ENCODE measurements at places on chromosomes 5 and 9. TPM values are rescaled to one million over a fixed set of nuclear protein-coding genes. Genes with fewer than 3 reads are reported as not detected.

BHMT gene
- total RNA-seq = not detected

PGM5 gene
- total RNA-seq = 0.87 TPM

GARIN3 gene
- total RNA-seq = not detected

GNG10 gene
- 17.8 TPM for total RNA-seq

PRRX2 gene
- total RNA-seq = not detected

PCA3 gene
- not detected for total RNA-seq

GALT gene
- 25.7 TPM for total RNA-seq

NSG2 gene
- not detected for total RNA-seq

C5orf58 gene
- total RNA-seq = not detected

PNPLA7 gene
- total RNA-seq = 3.6 TPM

LRRC70 gene
- total RNA-seq = 1.1 TPM

SLC46A2 gene
- not detected for total RNA-seq

COL15A1 gene
- not detected for total RNA-seq

FOXD4L4 gene
- 1.8 TPM for total RNA-seq

SLC6A3 gene
- not detected for total RNA-seq

NOP16 gene
- total RNA-seq = 84.5 TPM

CXXC5 gene
- total RNA-seq = 64.1 TPM

SLC23A1 gene
- total RNA-seq = 2.8 TPM

GGTA1 gene
- total RNA-seq = not detected

BARHL1 gene
- total RNA-seq = not detected

DCAF10 gene
- total RNA-seq = 5.7 TPM

C9orf43 gene
- 0.51 TPM for total RNA-seq

SGCD gene
- not detected for total RNA-seq

Data from Calu3 (cell line).